ENCODE measurements at places on chromosomes 7 and 10. TPM values are rescaled to one million over a fixed set of nuclear protein-coding genes. Genes with fewer than 3 reads are reported as not detected.

CDC14C gene
- not detected for total RNA-seq

CPVL gene
- not detected for total RNA-seq

WNT8B gene
- not detected for total RNA-seq

GRCh38 chr7:84088802-84089201 lies 105.8 kb downstream of the SEMA3A start:
- H3K27me3 ChIP-seq = no peaks in the 10 kb centered on the region
- H3K4me3 ChIP-seq = no peak overlapping the region
- no peak overlapping the region for H3K27ac ChIP-seq
- no peaks in the 10 kb centered on the region for H3K4me1 ChIP-seq
- no peaks in the 10 kb centered on the region for H3K36me3 ChIP-seq
- DNase-seq = no peak

ATXN7L1 gene
- total RNA-seq = 11.7 TPM

UCN3 gene
- total RNA-seq = not detected

GRCh38 chr7:144842377-144842851 lies 6.6 kb upstream of the TPK1 start:
- no peaks in the 10 kb centered on the region for H3K27me3 ChIP-seq
- no peaks in the 10 kb centered on the region for H3K36me3 ChIP-seq
- H3K4me1 ChIP-seq = no peaks in the 10 kb centered on the region
- peak; percentile 50 for DNase-seq
- H3K4me3 ChIP-seq = no peak overlapping the region

DNA sequence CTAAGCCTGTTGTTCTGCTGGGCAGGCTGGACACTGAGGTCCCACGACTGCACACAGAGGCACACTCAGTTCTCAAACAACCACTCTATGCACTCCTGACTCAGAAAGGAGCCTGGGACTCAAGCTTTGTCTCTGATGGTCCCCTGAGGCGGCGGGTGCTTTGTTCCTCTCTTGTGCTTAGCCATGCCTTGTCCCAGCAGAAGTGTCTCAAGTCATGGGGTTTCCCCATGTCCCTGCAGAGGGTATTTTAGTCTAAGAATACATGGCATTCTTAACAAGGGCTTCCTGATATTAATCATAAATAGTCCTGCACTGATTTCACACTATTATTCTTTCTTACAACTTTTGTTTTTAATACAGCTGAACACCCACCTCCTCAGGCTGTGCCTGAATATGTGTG lies 72.5 kb downstream of the CXCL12 start:
- peaks cover 12% of the 10 kb centered on the region for H3K4me1 ChIP-seq
- H3K27me3 ChIP-seq = no peaks in the 10 kb centered on the region
- H3K36me3 ChIP-seq = no peaks in the 10 kb centered on the region
- no peak overlapping the region for H3K27ac ChIP-seq

GRCh38 chr7:88429382-88429781 lies 122.7 kb upstream of the STEAP4 start:
- no peak for DNase-seq
- H3K27me3 ChIP-seq = no peaks in the 10 kb centered on the region
- no peaks in the 10 kb centered on the region for H3K4me1 ChIP-seq
- H3K4me3 ChIP-seq = no peak overlapping the region

- no peak overlapping the region for H3K27ac ChIP-seq
- H3K4me1 ChIP-seq = no peaks in the 10 kb centered on the region
- H3K4me3 ChIP-seq = no peak overlapping the region
- H3K27me3 ChIP-seq = peaks cover 6% of the 10 kb centered on the region
Measured at GRCh38 chr7:154183482-154183881, 131.3 kb downstream of the DPP6 start.

DNA sequence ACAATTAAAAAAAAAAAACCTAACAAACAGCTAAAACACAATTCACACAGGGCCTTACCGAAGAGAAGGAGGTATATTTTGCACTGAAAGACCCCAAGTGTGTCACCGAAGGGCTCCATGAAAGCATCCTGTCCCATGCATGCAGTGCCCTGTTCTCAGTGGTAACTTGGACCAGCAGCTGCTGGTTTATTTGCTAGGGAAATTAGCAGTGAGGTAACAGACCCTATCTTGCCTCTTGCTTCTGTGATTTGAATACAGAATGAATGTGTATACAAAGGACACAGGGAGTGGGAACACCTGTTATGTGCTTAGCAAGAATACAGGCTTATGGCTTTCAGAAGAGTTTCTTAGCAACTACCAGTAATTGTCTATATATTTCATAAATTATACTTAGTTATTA lies at the start of gene HEPACAM2:
HEPACAM2 (minus strand) TSS at position 160 of the 400 bp plus-strand sequence.
- H3K27ac ChIP-seq = no peak within 1 kb of the TSS
- DNase-seq = no peak
- H3K36me3 ChIP-seq = no peaks in the 10 kb centered on the region
- no peak within 1 kb of the TSS for H3K4me3 ChIP-seq

MINDY4 gene
- not detected for total RNA-seq

DNA sequence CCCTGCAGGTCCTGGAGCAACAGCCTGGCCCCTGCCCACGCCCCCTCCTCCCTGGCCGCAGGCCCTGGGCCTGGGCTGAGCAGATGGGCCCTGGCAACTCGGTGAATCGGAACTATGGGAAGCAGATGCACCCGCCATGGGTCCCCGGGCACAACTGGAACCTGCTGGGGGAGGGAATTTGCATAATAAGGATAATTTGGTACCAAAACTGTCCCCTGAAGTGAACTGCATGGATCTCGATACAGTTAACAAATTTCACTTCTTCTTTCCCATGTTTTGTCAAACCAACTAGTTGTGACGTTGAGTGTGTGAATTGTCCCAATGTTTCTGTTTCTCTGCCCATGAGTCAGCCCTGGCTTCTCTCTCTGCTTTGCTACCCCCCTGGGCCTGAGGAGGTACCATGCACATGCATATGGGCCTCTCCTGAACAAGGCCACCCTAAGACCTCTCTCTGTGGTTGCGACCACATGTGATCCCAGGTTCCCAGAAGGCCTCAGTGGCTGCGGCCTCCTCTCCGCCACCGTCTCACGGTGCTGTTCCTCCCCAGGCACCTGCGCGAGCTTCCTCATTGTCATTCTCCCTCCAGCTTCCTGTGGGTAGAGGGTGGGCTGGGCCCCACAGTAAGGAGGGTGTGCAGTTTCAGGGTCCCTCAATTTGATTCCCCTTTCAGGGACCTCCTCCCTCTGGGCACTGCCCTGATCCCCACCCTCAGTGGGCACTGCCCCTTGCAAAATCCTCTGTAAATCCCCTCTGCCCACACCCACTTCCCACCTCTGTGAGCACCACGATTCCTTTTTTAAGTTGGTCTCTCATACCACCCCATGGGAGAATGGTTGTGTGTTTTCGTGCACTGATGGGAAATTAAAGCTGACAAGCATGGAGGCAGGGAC lies 40.0 kb downstream of the FIGNL1 start:
- DNase-seq = no peak
- H3K36me3 ChIP-seq = no peaks in the 10 kb centered on the region
- H3K27me3 ChIP-seq = no peaks in the 10 kb centered on the region
- no peak overlapping the region for H3K4me3 ChIP-seq
- no peak overlapping the region for H3K27ac ChIP-seq

DNA sequence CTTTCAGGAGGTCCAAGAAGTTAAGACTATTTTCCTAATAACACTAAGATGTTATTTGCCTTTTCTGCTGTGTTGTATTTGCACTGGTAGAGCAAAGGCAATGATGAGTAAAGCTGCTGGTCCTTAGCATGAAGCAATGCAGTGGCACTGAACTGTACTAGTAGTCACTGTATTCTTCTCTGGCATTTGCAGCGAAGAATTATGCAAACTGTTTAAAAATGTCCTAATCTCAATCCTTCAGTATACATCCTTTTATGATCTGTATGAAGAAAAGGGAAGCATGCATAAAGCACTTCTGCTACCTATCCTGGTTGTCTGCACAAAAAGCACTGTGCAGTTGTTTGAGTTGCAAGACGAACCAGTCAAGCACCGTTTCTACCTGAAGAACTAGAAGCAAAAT lies 20.4 kb downstream of the IGF2BP3 start:
- no peaks in the 10 kb centered on the region for H3K36me3 ChIP-seq
- H3K4me1 ChIP-seq = no peaks in the 10 kb centered on the region
- peaks cover 32% of the 10 kb centered on the region for H3K27me3 ChIP-seq
- no peak overlapping the region for H3K4me3 ChIP-seq

GDF2 gene
- not detected for total RNA-seq

- H3K4me3 ChIP-seq = no peak overlapping the region
- DNase-seq = no peak
- H3K27me3 ChIP-seq = no peaks in the 10 kb centered on the region
Measured at GRCh38 chr7:159078911-159079270, 65.8 kb downstream of the VIPR2 start.

- no peaks in the 10 kb centered on the region for H3K27me3 ChIP-seq
- no peak for DNase-seq
- H3K27ac ChIP-seq = no peak overlapping the region
- H3K4me1 ChIP-seq = peaks cover 15% of the 10 kb centered on the region
- no peak overlapping the region for H3K4me3 ChIP-seq
- H3K36me3 ChIP-seq = no peaks in the 10 kb centered on the region
Measured at GRCh38 chr10:51080311-51081006, 6.2 kb downstream of the PRKG1 start.

DNA sequence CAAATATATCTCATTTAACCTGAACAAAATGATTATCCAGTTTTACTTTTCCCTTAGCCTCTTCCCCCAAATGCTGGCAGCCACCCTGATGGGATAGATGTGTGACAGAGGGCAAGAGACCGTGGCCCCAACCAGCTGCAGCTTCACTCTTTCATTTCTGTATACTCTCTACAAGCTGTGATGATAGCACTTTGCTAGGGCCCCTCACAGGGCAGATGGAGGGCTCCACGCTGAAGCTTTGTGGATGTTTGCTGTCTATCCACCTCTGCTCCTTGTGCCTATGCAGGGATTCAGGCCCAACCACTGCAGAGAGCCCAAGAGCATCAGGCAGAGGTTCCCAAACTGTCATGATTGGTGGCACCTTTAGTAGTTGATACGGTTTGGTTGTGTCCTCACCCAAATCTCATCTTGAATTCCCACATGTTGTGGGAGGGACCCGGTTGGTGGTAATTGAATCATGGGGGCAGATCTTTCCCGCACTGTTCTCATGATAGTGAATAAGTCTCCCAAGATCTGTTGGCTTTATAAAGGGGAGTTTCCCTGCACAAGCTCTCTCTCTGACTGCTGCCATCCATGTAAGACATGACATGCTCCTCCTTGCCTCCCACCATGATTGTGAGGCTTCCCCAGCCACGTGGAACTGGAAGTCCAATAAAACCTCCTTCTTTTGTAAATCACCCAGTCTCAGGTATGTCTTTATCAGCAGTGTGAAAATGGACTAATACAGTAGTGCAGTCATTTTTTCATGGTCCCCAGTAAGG lies 20.1 kb downstream of the HTRA1 start:
- peaks cover 36% of the 10 kb centered on the region for H3K4me1 ChIP-seq
- no peak overlapping the region for H3K4me3 ChIP-seq
- DNase-seq = no peak
- no peaks in the 10 kb centered on the region for H3K36me3 ChIP-seq
- no peak overlapping the region for H3K27ac ChIP-seq

GRCh38 chr10:42812028-42812427 lies 29.4 kb downstream of the BMS1 start:
- H3K4me3 ChIP-seq = no peak overlapping the region
- no peaks in the 10 kb centered on the region for H3K27me3 ChIP-seq
- DNase-seq = no peak
- H3K4me1 ChIP-seq = no peaks in the 10 kb centered on the region
- peaks cover 81% of the 10 kb centered on the region for H3K36me3 ChIP-seq
- H3K27ac ChIP-seq = no peak overlapping the region

TMEM196 gene
- not detected for total RNA-seq

ZNF804B gene
- total RNA-seq = not detected

WASHC2C gene
- total RNA-seq = 25.0 TPM
